M059J (cell line): ENCODE measurements at places on chromosomes 6 and 20.

- DNase-seq = no peak
Measured at GRCh38 chr20:57892471-57892870, 182.7 kb upstream of the PMEPA1 start.

DNA sequence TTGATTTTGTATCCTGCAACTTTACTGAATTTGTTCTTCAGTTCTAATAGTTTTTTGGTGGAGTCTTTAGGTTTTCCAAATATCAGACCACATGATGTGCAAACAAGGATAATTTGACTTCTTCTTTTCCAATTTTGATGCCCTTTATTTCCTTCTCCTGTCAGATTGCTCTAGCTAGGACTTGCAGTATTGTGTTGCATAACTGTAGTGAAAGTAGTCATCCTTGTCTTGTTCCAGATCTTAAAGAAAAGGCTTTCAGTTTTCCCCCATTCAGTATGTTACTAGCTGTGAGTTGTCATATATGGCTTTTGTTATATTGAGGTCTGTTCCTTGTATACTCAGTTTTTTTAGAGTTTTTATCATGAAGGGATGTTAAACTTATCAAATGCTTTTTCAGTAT is 4.6 kb downstream of the MICB start:
- no peak for DNase-seq

DNA sequence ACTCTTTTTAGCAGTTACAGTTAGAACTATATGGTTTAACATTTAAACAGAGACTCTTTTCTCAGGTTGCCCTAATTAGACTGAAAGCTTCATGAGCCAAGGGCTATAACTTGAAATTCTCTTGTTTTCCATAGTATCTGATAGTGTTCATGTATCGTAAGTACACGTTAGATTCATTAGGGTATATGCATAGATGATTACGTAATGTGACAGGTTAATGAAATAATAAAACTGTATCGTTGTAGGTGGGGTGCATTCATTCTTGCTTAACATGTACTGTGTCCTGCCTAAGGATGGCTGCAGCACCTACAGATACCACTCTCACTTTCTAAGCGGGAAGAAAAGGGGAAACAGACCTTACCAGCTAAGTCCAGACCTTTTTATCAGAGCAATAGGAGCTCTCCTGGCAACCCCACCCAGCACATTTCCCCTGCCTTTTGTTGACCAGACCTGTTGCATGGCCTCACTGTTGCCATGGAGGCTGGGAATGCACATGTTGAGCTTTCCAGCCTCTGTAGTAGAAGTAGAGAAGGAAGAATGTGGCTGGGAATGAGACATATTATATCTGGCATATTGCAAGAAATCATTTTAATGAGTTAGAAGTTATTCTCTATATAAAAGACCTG is 83.0 kb downstream of the MAP3K4 start:
- peak; percentile 4 for DNase-seq

GRCh38 chr20:43558412-43559146 is at the start of gene SGK2:
SGK2 (plus strand) TSS chr20:43559027; CDS start chr20:43566496, 7,469 bp downstream.
- peak; percentile 66 for DNase-seq

DNA sequence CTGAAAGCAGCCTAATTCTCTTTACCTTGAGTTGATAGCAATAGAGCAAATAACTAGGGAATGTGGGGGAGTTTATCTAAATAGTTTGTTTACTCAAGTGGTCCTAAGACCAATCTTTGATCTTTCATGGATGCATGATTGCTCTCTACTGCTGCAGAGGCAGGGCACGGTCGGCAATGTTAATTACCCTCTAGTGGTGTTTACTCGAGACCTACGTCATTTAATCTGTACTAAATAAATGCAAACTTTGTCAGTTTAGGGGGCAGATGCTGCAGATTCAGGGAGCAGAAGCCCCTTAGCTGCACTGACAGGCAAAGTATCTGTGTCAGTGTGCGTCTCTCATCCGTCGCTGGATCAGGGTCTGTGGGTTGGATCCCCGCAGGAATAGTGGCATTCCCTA is 6.9 kb downstream of the RTN4IP1 start:
- DNase-seq = no peak

DNA sequence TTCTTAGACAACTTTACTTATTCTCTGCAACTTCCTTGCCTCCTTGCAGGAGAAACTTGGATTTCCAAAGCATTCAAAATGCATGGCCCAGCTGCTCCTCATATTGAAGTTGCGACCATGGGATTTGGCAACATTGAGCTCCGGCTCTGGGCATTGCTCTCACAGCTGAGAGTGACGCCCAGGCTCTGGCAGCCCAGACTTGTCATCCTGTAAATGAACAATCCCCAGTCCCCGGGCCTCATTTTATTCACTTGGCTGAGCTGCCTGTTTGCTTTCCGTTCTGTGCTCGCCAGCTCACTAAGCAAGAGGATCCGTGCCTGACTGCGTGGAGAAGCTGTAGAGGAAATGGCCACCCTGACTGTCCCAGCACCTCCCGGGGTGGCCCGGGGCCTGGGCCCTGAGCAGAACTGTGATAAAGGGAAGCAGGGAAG is 119.5 kb upstream of the CD93 start:
- DNase-seq = peak; percentile 64

- DNase-seq = no peak
Measured at GRCh38 chr20:59145924-59146779, 17.5 kb upstream of the ZNF831 start.

DNA sequence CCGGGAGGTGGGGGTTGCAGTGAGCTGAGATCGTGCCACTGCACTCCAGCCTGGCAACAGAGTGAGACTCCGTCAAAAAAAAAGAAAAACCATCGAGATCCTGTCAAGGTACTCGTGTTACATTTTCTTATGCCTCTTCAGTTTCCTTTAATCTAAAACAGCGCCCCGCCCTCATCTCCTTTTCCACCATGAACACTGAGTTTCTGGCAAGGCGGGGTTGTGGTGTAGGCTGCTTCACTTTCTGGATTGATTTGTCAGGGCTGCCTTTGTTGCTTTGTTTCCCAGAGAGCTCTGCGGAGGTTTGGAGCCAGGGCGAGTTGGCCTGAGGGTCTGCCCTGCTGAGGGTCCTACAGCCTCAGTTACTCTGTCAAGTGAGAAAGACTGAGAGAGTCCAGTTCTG is 8.9 kb downstream of the ITPR3 start:
- no peak for DNase-seq

DNA sequence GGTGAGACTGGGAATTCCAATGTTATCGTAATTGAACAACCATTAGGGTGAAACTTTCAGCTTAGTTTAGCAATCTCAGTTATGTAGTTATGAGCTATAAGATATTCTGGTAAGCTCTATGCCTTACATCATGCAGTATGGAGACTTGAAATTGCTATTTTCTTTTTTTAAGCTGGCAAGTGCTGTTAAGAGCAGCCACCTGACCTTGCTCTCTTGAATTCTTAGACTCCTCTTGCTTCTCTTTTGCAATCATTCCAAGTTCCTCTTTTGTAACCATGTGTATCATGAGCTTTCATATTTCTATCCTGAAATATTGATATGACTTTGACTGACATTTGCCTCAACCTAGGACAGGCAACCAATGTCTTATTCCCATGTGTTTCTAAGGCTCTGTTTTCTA is 446.3 kb upstream of the SLC35B3 start:
- no peak for DNase-seq

DNA sequence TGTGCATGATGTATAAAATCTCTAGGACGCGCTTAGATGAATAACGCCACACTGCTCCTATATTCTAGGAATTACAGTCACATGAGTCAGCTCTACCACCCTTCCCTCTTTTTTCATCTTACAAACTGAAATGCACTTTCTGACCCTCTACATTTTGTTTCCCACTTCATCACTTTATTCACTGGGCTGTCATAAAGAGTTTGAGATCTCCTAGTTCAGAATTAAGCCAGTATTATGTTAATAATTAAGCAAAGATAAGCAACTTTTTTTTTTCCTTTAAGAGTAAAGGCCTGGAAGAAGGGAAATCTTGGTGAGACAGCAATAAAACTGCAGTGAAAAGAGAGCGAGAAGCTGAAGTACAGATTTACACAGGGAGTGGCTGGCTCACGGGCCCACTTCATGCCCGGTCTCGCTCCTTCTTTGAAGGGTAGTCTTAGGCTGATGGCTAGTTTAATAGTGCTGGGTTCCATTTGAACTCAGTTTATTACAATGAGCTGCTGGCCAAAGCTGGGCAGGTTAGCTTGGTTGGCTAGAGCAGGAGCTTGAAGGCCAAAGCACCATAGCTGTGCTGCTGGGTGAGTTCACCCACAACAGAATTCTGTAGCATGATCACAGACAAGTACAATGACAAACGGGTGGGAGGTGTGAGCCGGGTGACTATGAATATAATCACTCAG is 110.6 kb downstream of the MAP7 start:
- DNase-seq = no peak

DNA sequence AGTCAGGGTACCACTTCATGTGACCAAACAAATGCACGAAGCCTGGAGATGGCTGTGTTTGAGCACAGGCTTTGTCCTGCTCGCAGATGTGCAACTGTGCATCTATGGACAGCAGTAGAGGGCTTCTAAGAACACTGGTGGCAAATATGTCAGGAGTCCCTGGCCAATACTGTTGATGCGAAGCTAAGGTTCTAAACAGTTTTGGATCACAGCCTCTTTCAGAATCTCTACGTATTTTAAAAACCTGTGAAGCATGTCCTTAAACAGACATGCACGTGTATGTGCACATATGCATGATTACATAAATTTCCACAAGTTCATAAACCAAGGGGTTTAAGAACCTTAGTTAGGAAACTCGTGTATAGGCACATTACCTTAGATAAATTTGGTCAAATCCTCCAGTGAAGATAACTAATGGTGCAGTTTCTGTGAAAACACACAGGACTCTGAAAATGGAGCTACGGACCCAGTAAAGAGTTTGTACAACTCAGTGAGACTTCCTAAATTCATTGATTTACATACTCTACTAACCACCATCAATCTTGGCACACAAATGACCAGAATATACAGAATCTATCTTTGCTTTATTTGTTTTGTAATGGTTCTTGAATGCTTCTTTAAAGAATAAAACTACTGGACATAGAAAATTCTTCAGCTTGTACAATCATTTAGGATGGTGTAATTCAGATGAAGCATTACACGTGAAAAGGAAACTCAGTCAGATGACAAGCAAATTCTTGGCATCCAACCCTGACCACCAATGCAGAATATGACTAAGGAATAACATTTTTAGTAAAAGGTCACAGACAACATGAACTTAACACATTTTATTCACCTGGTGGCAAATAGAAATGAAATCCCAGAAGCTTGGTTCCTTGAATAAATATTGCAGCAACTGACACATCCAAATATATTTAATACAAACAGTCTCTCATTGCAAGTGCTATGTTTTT is 27.4 kb downstream of the KCNQ5 start:
- peak; percentile 94 for DNase-seq

GRCh38 chr20:54494303-54495006 is 19.1 kb downstream of the DOK5 start:
- DNase-seq = no peak

DNA sequence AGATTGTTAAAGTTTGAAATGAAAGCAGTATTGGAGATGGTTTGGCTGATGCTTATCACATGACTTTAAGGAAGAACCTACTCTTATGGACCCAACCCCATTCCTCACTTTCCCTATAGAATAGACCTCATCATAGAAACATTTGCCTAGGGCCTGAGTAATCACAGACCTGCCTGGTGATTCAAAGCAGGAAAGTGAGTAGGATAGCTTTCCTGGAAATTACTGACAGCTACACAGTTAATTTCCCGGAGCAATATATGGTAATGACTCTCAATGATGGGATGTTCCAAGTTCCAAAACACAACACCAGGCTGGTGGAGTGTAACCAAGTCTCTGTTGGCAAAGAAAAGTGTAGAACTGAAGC is 233.8 kb downstream of the SIM1 start:
- DNase-seq = peak; percentile 65

- peak; percentile 97 for DNase-seq
Measured at GRCh38 chr20:10558635-10559187, 115.1 kb downstream of the JAG1 start.

DNA sequence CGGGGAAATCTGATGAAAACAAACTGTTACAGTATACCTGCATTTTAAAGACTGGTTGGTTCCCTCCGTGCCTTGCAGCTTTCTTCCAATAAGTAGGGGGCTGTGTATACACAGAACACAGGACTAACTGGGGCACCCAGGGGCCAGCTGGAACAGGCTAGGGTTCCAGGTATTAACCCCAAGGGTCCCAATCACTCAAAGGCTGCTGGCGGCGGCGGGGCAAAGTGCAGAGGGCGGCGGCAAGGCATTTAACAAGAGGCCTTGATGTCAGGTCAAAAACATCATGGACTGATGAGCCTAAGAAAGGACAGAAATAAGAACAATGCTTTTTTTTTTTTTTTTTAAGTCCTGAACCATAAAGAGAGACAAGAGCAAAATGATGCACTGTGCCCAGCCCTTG is 2.5 kb downstream of the PMEPA1 start:
- DNase-seq = no peak

DNA sequence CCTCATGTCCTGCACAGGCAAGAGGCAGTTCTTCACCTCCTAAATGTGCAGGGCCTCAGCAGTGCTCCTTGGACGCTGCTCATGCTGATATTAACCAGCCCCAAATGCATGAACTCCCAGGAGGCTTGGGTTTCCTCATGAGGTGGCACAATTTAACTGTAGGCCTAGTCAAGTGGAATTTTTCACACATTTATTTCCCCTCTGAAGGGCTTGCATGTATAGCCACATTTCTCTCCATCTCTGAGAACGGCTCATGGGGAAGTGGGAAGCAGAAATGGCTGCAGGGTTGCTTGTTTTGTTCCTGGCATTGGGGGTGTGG is 72.8 kb upstream of the PAX1 start:
- DNase-seq = no peak

DNA sequence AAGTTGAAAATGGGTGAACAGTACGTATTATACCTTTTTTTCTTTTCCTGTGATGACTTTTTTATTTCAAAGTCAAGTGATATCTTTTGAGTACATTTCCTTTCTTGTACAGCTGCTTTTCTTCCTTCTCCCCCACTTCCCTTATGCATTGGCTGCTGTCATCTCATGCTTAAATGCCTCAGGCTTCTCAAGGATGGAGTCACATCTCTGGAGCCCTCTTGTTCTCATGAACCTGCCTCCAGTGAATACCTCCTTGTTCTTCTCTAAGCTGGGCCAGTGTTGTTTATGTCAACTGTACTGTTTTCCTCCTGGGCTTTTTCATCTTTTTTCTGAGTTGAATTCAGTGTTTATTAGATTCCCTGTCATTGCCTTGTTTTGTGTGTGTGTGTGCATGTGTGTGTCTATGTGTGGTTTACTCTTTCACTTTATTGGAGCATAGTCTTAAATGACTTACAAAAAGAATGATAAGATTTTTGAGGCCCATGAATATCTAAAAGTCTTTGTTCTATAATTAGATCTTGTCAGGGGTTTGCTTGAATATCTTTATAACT is 23.6 kb downstream of the STXBP5 start:
- peak; percentile 29 for DNase-seq

GRCh38 chr6:119459207-119459974 is 109.8 kb upstream of the MAN1A1 start:
- DNase-seq = no peak

GRCh38 chr6:2124260-2124709 is 121.1 kb downstream of the GMDS start:
- DNase-seq = no peak

GRCh38 chr6:3617681-3618311 is 133.7 kb downstream of the PXDC1 start:
- no peak for DNase-seq
